M059J (cell line): ENCODE measurements at places on chromosomes 5 and 9.

DNA sequence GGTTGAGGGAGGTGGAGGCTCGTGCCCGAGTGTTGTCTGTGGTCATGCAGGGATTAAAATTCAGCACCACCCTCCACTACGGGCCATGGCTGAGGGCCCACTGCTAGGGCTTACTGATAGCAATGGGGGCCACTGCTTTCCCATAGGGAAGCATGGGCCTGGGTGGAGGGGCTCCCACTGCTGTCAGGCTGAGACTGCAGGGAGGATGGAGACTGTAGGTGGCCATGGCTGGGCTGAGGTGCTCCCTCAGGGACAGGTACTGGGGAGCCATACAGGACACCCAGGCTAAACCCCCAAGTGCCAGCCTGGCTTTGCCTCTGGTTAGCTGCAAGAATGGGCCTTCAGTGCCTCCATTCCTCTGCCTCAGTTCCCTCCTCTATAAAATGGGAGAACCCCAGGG is 26.1 kb downstream of the FAM163B start:
- no peak for DNase-seq

DNA sequence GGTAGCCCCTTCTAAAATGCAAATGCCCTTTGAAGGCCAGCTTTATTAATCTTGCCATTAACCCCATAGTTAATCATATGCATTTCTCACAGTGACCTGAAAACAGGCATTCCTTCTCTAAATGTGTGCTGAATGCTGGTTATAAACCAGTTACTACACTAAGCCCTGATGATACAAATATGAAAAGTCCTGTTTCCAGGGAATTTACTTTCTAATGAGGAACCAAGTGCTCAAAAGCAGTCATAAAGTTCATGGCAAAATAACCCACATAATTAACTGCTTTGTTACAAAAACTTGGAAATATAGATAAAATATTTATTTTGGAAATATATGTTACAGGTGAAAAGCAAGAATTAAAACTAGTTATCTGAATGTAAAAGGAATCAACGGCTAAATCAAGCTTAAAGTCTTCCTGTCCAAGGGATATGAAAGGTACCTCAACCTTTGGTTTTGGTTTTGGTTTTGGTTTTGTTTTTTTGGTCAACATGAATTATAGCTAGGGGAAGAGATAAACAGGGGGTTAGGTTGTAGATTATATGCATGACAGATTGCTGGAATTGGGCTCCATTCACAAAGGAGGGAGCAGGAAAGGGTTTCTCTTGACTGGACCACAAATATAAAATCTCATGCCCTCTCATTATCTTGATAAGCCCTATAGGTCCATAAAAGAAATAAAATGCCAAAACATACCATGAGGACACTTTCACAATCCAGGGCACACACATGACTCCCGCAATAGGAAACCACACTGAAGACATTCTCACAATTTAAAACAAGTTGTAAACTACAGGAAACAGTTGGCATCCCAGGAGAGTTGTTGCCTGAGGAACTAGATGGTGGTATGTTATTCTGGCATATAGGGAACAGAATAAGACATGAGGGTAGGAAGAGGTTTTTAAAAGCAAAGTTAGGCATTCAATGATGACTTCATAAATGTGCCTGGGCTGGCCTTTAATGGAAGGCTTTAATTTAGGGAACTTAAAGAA is 46.7 kb upstream of the MACIR start:
- no peak for DNase-seq

- DNase-seq, result peak; percentile 24
Observed at GRCh38 chr9:125428060-125428901, 166.7 kb downstream of the GAPVD1 start.

- DNase-seq, result no peak
Observed at GRCh38 chr5:111676466-111676865, 80.5 kb downstream of the NREP start.

GRCh38 chr9:106174346-106174745 is 480.0 kb downstream of the TMEM38B start:
- no peak for DNase-seq

- DNase-seq, result peak; percentile 4
Observed at GRCh38 chr9:92438900-92439526, 14.7 kb upstream of the OMD start.

DNA sequence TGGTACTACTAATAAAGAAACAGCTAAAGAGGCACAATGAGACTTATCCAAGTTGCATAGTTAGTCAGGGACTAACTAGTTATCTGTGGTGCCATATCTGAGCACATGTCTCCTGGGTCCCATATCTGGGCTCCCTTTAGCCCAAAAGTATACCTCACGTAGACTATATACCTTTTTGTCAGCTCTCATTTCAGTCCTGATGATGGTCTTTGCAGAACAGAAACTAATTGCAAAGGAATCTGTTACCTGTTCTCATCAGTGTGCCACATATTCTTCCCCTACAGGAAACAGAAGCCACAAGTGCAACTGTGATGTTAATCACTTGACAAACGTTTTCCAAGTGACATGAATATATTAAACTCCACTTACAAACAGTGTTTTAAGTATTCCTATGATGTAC is 395.2 kb downstream of the KIAA0825 start:
- no peak for DNase-seq

DNA sequence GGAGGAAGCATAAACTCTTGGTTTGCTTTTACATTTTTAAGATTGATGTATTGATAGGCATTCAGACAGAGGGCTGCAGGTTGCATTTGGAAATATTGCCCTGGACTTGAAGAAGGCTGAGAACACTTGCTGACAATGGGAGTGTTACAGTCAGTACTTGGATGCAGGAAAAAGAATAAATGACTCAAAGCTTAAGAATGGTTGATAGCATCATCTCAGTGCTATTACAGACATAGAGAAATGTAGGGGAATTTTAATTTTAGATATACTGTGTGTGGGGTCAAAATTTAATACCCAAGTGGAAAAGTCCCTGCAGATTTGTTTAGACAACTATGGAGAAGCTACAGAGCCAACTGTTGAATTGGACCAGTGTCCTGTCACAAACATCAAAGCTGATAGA is 101.1 kb downstream of the ISL1 start:
- no peak for DNase-seq

GRCh38 chr5:83022334-83022733 is 54.9 kb downstream of the TMEM167A start:
- DNase-seq, result no peak

- DNase-seq, result peak; percentile 32
Observed at GRCh38 chr9:109972026-109972882, 192.3 kb downstream of the PALM2AKAP2 start.

DNA sequence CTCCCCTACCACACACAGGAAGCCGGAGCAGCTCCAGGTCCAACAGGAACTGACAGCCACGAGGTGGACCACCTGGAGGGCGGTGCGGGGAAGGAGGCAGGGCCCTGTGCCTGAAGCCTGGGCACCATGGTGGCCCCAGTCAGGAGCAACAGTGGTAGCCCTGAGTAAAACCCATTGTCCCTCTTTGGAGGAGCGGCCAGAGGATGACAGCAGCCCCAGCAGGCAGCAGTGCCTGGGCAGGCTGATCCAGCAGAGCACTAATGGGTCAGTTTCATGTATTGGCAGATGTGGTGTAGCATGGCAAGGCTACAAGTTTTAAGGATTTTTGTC is 47.7 kb upstream of the GARNL3 start:
- no peak for DNase-seq

DNA sequence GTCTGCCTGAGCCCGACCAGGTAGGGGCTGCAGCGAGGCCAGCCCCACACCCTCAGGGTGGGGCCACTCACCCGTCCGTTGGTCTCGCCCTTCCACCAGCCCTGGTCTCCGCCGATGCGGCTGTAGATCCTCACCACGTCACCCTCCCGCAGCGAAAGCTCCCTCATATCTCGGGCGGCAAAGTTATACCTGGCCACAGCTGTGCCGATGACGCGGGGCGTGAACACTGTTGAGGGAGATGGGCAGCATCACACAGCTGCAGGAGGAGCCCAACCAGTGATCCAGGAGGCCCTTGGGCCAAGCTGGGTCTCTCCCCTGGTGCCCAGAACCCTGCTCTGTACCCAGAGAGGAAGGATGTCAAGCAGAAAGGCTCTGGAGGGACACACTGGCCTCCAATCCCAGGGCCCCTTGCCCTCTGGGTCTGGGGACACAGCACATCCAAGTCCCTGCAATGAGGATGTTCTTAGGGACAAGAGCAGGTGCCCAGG is 30.3 kb upstream of the SARDH start:
- no peak for DNase-seq

- DNase-seq, result peak; percentile 28
Observed at GRCh38 chr9:116154976-116155697, 1.5 kb downstream of the PAPPA start.
